ENCODE measurements at places on chromosomes 2 and 18.

GRCh38 chr2:168723275-168723899, 79.0 kb upstream of the NOSTRIN start:
- DNase-seq = no peak

DNA sequence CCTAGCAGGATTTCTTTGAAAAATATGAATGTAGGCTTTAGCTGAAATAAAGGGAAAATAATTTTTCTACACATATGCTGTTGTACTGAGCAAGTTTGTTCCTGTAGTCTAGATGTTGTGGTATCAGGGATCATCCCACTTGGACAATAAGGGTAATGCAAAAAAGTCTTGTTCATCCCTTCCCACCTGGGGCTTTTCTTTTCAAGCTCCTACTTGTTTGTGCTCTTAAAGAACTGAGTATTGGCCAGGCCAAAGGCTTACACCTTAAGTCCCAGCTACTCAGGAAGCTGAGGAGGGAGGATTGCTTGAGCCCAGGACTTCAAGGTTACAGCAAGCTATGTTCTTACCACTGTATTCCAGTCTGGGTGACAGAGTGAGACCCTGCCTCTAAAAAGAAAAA, 35.5 kb downstream of the ZC3H6 start:
- DNase-seq = no peak

DNA sequence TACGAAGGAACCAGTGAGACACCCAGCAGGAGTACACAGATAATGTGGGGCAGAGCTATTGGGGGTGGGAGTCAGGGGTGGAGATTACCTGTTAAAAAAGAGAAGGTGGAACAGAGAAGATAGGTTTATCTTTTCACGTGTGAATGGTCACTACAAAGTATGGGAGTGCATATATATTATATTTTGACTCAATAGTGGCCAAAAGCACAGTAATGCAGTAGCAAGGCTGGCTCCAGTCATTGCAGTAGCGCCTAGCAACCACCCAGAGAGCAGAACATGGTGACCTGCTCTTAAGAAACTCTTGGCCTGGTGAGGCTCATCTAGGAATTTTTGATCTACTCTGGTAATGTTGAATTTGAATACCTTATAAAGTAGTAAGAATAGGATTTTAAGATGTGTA, 1.0 kb downstream of the IMPACT start:
- no peak for DNase-seq

DNA sequence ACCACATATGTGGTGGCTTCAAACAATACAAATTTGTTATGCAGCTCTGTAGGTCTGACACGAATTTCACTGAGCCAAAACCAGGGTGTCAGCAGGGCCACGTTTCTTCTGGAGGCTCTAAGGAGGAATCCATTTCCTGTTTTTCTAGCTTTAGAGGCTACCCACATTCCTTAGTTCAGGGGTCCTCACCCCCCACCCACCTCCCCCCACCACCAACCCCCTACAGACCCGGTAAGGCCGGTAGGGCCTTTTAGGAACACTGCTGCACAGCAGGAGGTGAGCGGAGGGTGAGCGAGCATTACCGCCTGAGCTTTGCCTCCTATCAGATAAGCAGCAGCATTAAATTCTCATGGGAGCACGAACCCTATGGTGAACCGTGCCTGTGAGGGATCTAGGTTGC, 10.6 kb upstream of the SLC39A10 start:
- no peak for DNase-seq

GRCh38 chr2:230256733-230257332, 31.3 kb downstream of the SP140 start:
- no peak for DNase-seq

- DNase-seq = no peak
Observed at GRCh38 chr18:79801217-79801616, 3.5 kb downstream of the KCNG2 start.

DNA sequence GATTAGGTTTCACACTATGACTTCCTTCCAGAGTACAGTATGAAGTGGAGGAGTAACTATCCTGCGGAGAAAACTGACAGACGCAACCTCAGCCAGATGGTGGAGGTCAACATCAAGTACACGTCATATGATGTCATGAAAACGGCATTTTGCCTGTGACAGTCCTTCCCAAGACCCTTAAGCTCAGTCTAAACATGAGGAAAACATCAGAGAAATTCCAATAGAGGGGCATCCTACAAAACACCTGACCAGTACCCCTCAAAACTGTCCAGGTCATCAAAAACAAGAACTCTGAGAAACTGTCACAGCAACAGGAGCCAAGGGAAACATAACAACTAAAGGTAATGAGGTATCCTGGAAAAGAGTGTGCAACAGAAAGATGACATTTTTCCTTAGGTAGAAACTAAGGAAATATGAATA, 1.7 kb downstream of the RNU4ATAC start:
- DNase-seq = peak; percentile 14

GRCh38 chr18:34627137-34627920, 82.8 kb upstream of the DTNA start:
- no peak for DNase-seq

- DNase-seq = no peak
Observed at GRCh38 chr2:73920577-73921545, 5.8 kb upstream of the DGUOK start.

GRCh38 chr18:677951-678381, 20.5 kb downstream of the TYMS start:
- DNase-seq = no peak

GRCh38 chr2:120642646-120643045, 93.0 kb upstream of the GLI2 start:
- no peak for DNase-seq

GRCh38 chr2:105674859-105675541, 69.7 kb upstream of the NCK2 start:
- DNase-seq = no peak

- no peak for DNase-seq
Observed at GRCh38 chr2:44197816-44198215, 29.1 kb downstream of the PPM1B start.

DNA sequence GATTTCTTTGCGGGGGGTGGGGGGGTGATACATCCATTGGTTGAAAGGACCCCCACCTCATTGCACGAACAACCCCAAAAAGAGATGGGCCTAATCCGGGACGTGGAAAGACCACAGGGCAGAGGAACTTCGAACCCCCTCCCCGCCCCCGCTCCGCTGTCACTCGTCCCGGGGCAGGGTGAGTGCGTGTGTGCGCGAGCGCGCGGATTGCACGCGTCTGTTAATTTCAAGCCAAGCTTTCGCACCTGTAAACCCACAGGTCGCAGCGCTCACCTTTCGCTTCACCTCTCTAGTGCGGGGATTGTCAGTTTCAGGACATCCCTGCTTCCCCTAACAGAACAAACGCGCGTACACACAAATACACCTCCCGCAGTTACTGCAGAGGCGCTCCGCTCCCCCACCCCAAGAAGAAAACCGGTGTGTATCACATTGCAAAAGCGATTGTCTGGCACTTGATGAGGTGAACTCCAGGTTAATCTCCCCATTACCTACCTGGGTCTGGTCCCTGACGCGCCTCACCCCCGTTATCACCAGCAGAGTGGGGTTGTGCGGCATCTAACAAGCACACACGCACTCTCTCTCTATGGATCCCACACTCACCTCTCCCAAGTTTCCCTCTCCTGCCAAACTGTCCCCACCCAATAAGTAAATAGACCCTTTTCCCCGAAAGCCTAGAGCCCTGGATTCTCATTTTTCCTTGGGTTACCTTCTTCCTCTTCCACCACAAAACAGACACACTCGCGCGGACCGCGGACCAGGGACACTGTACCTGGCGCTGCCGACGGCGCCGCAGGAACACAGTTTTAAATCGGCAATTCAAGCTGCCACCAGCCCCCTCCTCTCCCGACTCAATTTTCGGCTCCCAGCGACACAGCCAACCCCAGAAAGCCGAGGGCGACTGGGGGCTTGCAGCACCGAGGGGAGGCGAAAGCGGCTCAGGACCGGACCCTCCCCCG, 1.0 kb downstream of the CYP26B1 start:
- DNase-seq = no peak

GRCh38 chr2:96502891-96503636, 2.1 kb downstream of the NEURL3 start:
- no peak for DNase-seq

DNA sequence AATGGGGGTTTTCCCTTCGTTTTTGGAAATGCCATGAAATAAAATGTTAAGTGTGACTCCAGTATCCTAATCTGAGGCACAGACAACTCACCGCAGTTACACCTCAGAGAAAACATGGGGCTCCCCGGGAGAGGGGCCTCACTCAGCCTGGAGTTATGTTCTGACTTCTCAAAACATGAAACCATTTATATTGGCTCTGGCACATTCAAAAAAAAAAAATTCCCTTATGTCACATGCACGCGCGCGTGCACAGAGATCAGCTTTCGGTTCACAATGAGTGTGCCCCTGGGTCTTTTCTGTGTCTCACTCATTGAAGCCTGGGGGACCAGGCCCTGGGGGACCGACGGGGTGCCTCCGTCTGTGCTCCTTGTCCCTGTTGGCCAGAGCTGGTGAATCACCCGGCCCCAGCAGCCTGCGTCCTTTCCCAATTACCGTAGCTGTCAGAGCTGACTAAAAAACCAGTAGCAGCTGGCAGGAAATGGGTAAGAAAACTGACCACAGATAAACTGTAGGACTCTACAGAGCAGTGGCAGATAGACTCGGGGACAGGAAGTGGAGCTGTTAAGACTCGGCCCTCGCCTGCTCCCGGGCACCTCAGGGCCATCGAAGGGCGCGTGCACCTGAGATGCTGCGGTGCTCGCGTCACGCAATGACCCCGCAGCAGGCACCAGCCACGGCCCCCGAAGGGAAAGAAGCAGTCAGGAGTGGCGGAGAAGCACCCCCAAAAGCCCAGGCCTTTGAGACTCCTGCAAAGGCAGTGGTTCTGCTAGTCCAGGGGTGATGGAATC, 138.3 kb upstream of the ID2 start:
- DNase-seq = peak; percentile 92

GRCh38 chr18:11887328-11888128, 20.6 kb downstream of the MPPE1 start:
- no peak for DNase-seq

- DNase-seq = no peak
Observed at GRCh38 chr2:138637061-138637460, 135.5 kb downstream of the SPOPL start.

DNA sequence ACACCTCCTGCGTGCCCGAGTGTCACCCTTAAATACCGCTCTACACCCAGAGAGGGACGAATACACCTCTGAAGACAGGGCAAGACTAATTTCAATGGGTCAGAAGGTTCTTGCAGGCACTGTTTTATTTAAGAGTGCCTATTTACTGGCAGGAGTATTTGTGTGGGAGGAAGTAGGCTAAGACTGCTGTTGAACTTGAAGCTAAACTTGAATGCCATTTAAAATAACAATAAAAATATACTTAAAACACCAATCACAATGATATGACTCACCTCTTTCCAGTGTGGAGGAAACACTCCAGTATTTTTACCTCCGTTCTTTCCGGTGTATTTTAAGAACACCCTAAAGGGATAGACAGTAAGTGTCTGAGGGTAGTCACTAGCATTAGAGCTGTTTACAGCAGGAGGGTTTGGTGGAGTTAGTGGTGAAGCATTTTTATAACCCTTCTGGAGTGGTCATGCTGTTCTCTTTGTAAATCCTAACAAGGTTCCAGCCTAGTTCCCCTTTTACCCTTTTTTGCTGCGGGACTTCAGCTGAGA, 9.6 kb upstream of the HOXD1 start:
- no peak for DNase-seq

DNA sequence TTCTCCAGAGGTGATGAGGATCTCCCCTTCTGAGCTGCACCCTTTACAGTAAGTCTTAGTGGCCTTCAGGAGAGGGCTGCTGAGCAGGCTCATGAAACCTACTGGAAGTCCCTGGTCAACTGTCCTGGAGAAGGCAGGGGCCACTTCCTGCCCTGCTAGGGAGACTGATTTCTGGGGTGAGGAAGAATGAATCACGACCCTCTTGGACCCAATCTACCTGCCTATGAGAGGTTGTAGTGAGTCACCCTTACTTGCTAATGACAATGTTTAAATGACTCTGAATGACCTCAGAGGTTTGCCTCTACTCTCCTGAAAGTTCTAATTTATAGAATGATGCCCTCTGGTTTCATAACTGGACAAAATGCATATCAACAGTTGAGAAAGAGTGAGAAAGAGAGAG, 79.4 kb upstream of the FAM136A start:
- no peak for DNase-seq

- no peak for DNase-seq
Observed at GRCh38 chr2:219851801-219852481, 224.5 kb downstream of the SLC4A3 start.

All from AG08395 (cell line).